Occipital lobe (tissue), 3 donors: ENCODE measurements at places on chromosomes 16 and 17. TPM values are rescaled to one million over a fixed set of nuclear protein-coding genes. Genes with fewer than 3 reads are reported as not detected.
A peak's percentile ranks its signal among the peaks of the same experiment; 100 is the strongest.

DNA sequence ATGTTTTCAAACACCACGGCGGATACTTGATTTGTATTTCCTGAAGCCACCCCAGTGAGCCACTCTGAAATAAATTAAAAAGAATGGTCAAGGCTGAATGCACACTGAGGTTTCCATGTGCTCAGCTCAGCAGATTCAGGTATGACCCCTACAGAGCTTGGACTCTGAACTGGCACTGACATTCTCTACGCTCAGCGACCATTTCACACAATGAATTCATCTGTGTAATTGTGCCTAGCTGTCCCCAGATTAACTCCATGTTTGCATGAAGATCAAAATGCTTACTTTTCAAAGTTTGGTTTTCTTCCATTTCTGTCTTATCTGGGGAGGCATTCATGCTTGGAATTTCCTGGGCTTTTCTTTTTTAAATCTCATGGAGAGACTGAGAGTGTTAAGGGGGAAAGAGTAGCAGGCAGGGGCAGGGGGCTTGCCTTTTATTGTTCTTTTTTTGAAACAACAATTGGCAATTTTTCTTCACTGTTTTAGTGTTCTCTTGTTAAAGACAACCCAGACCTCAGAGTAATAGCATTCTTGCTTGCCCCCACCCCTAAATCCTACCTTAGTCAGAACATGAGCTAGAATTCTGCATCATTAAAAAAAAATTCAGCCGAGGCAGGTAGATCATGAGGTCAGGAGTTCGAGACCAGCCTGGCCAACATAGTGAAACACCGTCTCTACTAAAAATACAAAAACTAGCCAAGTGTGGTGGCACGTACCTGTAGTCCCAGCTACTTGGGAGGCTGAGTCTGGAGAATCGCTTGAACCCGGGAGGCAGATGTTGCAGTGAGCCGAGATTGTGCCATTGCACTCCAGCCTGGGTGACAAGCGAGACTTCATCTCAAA, 85.5 kb upstream of the HNF1B start:
- DNase-seq: no peak

GRCh38 chr16:81945665-81946064, 65.6 kb downstream of the SDR42E1 start:
- no peak for DNase-seq

DNA sequence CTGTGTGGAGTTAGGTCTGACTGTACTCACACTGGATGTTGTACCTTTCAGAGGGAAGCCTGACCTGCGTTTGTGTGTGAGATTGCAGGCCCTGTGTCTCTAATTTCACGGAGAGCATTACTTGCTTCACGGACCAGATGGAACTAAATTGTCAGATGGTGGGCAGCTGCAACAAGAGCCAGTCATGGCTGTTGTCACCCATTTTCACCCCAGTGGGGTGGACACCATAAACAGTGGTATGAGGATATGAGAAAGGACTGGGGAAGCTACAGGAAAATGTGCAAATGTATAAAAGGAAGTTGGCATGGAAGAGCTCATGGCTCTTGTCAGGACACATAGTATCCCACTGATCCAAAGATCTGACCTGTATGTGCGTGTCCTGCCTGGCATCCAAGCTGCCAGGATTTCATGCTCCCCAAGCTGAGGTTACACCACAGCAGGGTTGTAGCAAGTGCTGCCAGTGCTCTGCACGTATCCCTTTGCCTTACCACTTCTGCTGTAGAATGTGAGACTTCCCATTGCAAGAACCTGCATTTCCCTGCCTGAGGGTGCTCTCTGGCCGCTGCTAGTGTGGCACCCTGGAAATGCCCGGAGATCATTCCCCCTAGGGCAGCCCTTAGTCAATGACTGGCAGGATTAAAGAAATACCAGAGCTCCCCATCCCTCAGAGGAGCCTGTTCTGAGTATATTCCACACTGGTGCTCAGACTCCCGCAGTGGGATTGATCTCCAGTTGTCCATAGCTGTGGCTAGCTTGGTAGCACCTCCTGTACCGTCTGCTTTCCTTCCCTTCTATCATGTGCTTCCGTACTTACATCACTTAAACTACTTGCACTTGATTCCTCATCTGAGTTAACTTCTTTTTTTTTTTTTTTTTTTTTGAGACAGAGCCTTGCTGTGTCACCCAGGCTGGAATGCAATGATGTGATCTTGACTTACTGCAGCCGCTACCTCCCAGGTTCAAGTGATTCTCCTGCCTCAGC, 70.4 kb upstream of the TANC2 start:
- no peak for DNase-seq

- no peak for DNase-seq
Observed at GRCh38 chr17:74803388-74803930, 27.3 kb upstream of the NAT9 start.

DNA sequence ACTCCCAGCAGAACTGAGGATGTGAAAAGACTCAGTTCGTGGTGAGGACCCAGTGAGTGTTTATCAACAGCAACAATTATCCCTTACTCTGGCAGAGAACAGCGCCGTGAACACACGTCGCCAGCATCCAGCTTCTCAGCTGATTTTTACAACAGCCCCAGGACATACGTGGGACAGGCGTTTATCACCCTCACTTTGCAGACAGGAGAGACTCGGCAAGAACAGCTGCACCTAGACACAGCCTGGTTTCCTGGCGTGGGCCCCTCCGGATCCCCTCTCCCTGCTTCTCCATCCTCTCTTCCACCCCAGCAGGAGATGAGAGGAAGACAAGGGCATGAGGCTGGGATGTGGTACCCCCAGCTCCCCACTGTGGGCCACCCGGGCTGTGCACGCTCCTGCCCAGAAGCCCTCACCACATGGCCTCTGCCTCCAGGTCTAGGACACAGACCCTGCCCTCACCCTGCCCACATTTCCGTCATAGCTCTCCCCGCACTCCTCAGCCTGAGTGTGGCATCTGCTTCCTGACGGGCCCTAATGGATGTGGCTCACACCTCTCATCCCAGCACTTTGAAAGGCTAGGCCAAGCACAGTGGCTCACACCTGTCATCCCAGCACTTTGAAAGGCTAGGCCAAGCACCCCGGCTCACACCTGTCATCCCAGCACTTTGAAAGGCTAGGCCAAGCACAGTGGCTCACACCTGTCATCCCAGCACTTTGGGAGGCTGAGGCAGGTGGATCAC, 17.5 kb downstream of the ABR start:
- no peak for DNase-seq

DNA sequence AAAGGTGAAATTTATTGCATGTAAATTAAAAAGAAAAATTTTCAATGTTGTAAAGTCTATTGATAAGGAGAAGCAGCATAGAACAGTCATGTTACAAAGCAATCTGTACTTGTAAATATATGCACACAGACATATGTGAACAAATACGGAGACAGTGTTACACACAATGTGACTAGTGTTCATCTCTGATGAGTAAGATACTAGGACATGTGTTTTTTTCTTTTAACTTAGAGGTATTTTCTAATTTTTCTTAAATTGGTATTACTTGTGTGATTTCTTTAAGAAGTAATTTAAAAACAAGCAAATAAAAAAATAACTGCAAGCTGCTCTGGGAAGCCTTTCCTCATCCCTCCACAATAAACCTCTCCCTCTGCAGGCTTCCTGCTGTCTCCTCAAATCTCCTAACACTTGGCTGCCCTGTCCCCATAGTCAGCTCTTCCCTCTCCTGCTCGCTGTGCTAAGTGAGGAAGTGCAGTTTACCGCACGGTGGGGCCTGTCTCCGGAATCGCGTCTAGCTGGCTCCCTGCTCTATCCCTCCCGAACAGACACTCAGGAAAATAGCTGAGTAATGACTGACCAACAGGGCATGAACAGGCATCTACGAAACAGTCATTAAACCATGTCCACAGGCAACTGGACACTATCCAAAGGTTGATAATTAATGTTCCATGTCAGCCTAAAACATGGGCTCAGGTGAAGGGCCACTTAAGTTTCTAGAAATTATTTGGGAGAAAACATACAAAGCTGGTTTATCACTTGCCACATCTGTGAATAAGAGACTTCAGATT, 35.9 kb downstream of the CMTM4 start:
- peak; percentile 41 for DNase-seq

DNA sequence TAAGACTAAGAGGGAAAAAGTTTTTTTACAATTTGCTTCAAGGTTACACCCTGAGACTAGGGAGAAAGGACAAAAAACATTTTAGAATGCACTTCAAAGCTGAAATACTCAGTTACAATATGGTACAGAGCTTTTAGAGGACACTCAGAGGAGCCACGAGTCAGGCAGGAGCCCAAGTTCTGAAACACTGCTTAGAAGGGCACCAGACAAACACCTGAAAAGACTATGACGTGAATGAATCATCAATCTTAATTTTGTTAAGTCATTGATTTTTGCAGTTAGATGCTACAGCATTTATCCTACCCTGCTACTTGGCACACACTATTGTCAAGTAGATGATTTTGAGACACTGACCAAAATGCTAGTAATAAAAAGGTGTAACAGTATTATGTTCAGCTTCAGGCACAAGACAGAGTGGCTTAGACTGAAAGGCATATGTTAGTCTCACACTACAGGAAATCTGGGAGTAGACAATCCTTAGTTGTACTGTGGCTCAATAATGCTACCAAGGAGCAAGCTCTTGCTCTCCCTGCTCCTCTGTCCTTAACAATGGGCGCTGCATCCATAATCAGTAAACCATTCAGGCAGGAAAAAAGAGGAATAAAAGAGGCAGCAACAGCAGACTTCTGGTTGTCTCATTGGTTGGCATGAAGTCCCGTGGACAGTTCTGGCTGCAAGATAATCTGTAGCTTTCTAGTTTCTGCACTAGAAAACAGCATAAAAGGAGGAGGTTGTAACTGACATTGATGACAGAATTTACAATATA, 151.8 kb downstream of the ABCA8 start:
- no peak for DNase-seq

- DNase-seq: no peak
Observed at GRCh38 chr17:8762012-8762411, 3.7 kb upstream of the SPDYE4 start.

- no peak for DNase-seq
Observed at GRCh38 chr17:79862771-79863440, 23.7 kb upstream of the CBX4 start.

- DNase-seq: no peak
Observed at GRCh38 chr17:21375757-21376080, 438 bp upstream of the KCNJ12 start.

DNA sequence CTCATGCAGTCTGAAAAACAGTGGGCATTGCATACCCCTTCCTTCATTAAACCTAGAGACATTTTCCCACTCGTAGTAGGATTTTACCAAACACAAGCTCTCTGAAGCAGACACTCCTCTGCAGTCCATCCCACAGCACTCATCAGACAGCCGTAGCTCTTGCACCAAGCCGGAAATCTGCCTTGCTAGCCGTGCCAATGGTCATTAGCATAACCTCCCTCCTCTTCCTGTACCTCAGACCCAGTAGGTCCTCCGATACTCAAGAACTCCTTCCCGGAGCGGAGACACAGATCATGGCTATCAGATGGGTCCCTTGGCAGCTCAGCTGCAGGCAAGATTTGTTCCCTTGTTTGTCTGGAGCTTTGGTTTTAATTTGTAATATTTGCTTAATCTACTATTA, 483.1 kb upstream of the PSMD7 start:
- DNase-seq: no peak

DNA sequence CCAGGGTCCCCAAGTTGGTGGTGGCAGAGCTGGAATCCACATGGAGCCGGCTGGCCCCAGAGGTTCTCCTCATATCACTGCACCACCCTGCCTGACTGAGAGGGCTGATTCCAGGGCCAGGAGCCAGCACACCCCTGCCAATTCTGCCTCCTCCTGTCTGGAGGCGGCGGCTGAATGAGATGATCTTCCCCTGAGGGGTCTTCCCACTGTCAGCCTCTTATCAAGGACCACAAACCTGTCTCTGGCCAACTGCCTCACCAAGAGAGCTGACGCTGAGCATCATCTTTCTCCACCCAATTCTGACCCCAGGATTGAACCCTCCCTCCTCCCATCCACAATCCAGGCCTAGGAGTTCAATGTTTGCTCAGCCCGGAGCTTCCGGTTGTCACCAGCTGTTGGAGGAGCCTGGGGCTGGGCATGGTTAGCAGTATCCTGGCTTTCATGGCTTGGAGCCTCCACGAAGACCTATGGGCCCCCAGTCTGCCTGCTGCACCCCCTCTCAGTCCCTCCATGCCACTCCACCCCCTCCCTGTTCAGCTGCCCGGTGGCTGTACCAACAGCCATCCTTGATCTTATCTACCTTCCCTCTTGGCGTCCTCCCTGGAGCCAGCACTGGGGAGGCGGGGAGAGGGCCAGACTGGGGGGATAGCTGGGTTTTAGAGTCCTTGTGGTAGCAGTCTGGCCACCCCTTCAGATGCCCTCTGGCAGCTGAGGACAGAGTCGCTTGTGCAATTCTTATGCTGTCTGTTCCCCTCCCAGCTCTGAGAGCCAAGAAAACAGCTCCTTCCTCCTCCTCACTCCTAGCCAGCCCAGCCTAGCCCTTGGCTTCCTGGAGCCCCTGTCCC, 25.6 kb downstream of the ABCC3 start:
- DNase-seq: no peak

DNA sequence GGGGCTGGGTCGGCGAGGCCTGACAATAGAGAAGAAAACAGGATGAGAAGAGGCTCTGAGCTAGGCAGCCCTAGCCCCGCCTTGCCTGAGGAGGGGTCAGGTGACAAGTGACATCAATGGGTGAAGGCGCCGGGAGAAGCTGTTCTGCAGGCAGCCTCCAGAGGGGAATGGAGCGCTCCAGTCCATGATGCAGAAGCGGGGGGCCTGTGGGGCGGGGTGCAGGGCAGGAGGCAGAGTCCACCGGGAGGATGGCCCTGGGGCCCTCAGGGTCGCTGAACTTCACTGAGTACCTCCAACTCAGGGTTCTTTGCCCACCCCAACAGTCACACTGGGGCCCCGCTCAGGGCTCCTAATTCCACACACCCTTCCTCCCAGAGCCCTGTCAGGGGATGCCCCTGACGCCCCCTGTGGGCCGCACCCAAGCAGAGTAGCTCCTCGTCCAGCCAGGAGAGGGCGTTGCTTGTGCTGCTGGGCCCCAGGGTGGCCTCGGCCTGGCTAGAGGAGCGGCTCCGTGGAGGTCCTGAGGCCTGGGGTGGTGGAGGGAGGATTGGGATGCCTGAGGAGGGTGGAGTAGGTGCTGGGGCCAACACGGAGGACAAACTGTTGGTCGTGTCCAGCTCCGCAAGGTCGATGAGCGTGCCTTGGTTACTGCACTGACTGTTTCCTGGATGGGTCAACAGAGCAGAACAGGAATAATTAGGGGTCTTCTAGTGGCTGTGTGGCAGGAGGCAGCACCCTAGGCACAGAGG, 20.8 kb downstream of the GGA3 start:
- no peak for DNase-seq

- no peak for DNase-seq
Observed at GRCh38 chr17:46764000-46764708, 54.3 kb downstream of the WNT3 start.

Gene ZPBP2
- total RNA-seq: not detected

Gene ASPHD1
- 17.2 TPM for total RNA-seq

Gene MAZ
- total RNA-seq: 271 TPM

Gene NLRC3
- total RNA-seq: 0.62 TPM

Gene ZG16B
- total RNA-seq: 0.47 TPM

Gene TRIM72
- total RNA-seq: 2.3 TPM

Gene GPR142
- not detected for total RNA-seq

Gene DHRS7B
- total RNA-seq: 10.9 TPM

Gene KIF19
- not detected for total RNA-seq

Gene ADAM11
- total RNA-seq: 19.0 TPM
